ENCODE measurements at places on chromosomes 7 and 10. TPM values are rescaled to one million over a fixed set of nuclear protein-coding genes. Genes with fewer than 3 reads are reported as not detected.

- peak; percentile 72 for DNase-seq
Observed at GRCh38 chr10:121753726-121754476, 155.7 kb upstream of the FGFR2 start.

DNA sequence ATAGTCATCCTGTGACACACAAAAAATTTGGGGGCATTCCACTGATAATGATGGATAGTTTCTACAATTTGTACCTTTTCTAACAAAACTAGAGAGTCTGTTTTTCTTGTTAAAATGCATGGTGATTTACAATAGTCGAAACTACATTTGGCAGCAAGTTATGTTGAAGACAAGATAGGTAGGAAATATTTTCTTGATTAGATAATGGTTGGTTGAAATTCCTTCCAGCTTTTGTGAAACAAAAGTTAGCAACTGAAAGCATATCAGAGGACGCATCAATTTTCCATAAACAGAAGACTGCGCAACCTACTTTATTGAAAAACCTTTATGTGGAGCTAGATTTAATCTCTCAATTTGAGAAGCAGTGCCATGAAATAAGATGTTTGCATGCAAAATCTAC is 155.8 kb upstream of the GLI3 start:
- no peak for DNase-seq

GRCh38 chr7:885261-885892 is 9.0 kb downstream of the GET4 start:
- no peak for DNase-seq

GRCh38 chr7:54563329-54563916 is 21.2 kb downstream of the VSTM2A start:
- no peak for DNase-seq

DNA sequence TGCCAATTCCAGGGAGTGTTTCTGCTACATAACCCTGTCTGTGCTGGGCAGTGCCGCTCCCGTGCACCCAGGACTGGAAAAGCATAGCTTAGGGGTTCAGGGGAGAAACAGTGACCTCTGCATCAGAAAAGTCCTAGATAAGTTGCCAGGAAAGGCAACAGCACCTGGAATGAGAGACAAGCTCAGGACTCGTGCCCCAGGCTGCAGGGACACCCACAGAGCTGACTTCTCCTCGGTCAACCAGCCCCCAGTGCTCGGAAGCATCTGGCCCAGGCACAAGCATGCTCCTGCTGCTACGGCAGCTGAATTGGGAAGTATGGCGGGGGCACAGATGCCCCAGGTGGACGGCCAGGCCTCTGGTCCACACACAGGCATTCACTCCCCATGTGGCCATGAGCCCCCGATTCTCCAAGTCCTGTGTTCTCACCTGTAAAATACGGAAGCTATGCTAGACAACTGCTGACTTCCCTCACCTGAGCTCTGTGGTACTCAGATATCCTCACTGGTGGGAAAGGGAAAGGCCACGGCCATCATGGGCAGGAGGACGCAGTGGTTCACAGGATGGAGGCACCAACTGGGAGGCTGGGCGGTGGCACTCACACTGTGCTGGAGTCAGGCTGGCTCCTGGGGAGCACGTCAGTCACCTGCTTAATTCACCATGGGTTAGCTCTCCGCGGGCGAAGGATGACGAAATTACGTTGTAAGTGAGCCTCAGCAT is 220.5 kb downstream of the PTPRN2 start:
- DNase-seq: no peak

DNA sequence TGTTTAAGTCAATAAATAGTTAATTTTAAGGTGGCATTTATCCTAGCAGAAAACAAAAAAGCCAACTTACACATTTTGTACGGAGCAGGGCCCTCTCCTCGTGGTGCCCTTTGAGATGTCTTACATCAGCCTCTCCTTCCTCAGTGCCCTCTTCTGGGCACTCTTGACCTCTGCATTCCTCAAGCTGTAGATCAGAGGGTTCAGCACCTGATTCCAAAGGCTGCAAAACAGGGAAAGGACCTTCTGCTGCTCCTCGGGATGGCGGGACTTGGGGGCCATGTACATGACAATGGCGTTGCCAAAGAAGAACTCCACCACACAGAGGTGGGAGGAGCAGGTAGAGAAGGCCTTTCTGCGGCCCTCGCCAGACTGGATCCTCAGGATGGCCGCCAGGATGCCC is 4.6 kb upstream of the OR2A14 start:
- DNase-seq: no peak

DNA sequence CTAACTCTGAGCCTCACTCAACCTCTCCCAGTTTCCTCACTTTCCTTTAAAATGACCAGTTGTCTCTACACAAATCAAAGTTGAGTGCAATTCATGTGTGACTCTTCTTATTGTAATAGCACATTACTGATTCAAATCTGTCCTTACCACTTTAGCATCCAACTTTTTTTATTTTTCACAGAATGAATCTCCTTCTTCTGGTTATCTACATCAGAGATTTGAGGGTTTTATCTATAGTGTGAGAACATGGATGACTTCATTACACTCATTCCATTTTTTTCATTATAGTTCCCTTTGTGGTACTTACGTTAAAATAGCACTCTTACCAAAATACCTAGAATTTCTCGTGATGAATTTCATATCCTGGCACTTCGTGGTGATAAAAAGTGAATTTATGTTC is 43.3 kb downstream of the RTKN2 start:
- no peak for DNase-seq

DNA sequence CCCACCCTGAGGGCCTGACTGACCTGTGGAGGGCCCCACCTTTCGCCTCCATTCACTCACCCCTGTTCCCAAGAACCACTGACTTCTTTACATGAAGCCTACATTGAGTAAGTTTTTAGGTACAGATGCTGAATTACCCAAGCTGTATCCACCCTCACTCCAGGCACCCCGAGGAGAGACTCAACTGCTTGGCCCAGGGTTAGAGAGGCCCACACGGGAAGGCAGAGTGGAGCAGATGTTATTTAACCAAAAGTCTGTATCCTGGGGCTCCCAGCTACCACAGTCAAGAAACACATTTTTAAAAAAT is 213.1 kb upstream of the FRMD4A start:
- DNase-seq: no peak

DNA sequence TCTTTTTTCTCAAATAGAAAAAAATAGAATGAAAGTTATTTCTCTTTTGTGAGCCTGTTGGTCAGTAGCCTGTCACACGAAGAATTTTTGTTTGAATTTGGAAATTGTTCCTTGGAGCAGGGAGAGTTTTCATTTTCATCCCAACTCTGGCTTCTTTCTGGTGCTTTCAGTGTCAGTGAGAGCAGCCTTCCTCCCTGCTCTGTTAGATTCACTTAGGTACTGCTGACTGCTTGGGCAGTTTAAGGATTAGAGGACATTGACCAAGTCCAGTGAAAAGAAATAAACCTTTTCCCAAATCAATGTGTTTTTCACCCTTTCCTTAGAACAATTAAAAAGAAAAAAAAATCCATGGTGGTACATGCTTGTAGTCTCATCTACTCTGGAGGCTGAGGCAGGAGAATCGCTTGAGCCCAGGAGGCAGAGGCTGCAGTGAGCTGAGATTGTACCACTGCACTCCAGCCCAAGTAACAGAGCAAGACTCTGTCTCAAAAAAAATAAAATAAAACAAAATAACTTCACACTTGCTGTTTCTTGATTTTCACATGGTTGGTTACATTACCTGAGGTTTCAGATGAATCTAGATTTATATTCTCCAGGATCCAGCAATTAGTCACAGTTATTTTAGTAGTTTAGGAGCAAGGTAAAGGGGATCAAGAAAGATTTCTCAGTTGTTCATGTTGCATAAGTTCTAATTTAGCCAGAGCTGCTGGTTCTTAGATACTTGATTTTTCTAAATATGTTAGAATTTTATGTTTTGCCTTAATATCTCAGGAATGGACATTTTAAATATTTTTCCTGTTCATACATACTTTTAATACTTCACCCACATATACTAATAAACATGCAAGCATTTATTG is 63.1 kb downstream of the ZNRF2 start:
- DNase-seq: no peak

DNA sequence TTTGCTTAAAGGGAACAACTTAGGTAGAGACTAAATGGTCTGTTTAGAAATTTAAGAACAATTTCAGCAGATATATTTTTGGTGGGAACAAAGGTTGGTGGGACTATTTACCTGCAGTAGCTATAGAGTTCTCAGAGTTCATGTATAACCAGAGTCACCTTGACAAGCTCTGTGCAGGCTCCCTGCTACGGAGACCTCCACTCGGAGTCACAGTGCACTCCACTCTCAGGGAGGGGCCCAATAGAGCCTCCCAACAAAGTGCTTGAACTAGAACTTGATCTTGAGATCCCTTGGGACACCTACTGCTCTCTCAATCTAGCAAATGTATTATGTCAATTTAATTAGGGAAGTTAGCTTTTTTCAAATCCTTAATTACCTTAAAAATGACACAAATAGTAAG is 2.3 kb downstream of the MYPN start:
- no peak for DNase-seq

DNA sequence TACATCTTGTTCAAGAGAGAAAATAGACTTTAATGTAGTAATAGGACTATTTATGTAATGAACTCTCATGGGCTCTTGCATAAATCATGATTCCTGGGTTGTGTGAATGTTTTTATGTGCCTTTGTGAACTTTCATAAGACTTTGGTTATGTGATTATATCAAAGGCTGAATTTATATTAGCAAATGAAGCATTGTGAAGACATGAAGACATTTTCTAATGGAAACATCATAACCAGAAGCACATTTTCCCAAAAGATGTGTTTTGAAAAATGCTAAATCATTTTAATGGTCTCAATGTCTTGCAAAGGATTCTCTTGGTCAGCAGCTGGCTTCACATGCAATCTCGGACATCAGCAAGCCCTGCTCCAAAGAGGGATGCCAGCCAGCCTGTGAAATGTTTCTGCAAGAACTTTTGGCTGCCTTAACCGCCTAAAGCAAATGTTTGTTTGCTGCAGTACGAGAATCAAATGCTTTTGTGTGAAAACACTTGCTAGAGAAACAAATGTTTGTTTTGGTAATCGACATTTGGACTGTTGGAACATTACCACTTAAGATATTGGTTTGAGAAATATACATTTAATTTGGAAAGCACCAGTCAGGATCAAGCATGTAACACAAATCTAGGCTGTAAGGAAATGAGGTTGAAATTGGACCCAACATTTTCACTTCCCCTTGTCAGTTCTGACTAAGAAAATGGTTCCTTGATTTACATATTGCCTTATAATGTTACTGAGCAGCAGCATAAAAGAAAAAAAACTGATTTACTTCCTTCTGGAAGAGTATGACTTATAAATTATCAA is 102.1 kb downstream of the RTKN2 start:
- peak; percentile 85 for DNase-seq

GRCh38 chr7:80133361-80134114 is 1.1 kb upstream of the GNAI1 start:
- no peak for DNase-seq

- no peak for DNase-seq
Observed at GRCh38 chr7:151101621-151102396, 15.5 kb downstream of the AGAP3 start.

DNA sequence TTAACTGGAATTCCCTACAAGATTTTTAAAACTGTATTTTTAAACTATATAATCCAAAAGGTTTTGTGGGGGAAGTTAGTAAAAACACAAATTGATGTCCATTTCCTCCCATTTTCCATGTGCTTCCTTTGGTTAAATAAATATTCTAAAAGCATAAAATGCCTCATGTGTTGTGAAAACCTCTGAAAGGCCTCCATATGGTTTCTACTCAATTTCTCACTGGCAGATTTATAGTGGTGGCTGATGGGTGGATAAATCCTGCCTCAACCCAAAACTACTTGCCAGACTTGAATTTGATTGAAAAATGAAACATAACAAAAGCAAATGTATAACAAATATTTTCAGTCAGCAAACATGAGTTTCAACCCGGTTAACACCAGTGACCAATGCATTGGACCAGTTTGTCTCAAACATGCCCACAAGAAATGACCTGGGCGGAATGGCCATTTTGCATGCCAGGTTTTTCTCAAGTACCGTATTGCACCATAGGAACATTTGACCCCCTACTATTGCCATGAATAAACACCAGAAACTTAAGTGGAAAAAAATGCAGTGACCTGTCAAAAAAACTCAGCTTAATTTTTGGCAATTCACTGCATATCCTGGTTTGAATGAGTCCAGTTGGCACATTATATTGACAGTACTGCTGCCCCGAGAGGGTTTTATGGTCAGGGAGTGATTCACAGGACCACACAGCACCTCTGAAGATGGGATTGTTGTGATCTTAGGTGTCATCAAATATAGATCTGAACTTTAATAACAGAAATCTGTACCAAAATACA is 454.6 kb upstream of the ANKRD30A start:
- peak; percentile 57 for DNase-seq

DNA sequence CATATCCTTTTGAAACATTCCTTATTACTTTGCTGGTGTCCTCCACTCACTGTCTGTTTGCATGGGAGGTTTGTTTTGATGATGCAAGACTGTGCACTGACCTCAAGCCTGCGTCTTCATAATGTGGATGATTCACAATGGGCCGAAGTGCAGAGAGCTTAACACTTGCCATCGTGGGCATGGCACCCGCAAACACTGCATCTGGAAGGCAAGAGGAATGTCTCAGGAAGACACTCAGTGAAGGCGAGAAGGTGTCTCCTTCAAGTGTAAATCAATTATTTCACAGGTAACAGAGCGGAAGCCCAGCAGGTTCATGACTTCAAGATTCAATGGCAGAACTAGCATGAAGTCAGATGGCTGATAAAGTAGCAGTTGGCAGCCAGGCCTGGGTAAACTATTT is 98.1 kb downstream of the DPY19L1 start:
- DNase-seq: no peak

DNA sequence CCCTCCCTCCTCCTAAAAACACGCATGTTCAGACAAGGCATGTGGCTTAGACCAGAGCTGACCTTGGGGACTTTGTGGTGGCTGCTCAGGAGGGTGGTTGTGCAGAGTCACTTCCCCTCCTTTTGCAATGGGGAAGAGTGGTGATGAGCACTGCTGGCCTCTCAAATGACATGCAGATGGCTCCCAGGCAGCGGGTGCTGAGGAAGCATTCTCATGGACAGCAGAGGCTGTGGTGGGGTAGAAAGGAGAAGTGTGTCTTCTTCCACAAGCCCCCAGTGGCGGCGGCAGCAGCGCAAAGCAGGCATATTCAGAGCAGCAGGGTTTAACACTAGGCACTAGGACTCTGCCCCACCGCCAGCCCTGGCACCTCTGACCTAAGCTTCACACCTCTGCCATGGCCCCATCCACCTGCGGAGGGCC is 105.9 kb upstream of the ANLN start:
- no peak for DNase-seq

DNA sequence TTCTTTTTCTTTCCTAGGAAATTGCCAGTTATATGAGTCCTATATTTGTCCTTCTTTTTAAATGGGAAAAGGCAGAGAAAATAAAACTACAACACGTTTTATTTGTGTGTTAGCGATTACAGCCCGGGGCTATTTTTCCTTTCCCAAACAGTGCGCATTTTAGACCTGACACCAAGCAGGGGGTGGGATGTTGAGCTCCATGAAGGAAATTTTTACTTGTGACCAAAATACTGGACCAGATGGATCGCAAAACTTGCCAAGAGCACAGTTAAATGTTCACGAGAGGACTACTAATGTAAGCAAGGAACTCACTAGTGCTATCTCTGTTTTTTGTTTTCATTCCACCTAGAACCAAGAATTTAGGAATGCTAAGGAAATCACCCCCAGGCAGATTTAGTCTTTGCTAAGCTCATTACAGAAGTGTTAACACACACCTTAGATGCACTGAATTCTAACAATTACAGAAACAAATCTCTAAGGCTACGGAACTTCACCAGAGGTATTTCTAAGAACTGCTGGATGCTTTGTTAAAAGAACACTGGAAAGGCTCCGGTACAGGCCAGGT is 114.8 kb downstream of the JAZF1 start:
- DNase-seq: no peak

SPDYE16 gene
- total RNA-seq: 0.09 TPM

OR2A12 gene
- total RNA-seq: not detected

LDB3 gene
- under 0.01 TPM for total RNA-seq

NODAL gene
- not detected for total RNA-seq

SPDYE18 gene
- total RNA-seq: not detected

SDK1 gene
- not detected for total RNA-seq
